ENCODE measurements at places on chromosomes 5 and 9.
A peak's percentile ranks its signal among the peaks of the same experiment; 100 is the strongest.

DNA sequence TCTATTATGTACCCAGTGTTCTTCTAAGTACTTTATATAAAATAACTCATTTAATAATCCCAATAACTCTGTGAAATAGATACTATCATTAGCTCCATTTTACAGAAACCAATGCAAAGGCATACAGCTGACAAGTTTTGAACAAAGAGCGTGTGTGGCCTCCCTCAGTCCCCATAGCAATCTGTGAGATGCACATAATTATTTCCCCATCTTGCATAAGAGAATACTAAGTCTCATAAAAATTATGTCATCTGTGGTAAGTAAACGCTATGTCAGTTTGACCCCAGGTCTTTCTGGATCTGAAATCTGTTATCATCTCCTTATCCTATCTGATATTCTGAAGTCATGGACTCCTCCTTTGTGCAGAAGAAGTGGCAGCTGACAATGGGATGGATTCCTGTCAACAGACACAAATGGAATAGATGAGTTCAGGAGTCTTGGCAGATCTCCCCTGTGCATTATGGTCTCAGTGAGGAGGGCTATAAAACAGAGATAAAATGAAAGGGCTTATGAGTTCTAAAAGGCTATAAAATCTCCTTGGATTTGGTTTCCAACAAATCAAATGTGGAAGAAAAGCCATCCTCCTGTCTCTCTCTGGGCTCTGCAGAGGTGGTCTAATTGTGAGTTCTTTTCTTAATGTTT is 162.5 kb upstream of the TLE4 start:
- DNase-seq, result no peak

DNA sequence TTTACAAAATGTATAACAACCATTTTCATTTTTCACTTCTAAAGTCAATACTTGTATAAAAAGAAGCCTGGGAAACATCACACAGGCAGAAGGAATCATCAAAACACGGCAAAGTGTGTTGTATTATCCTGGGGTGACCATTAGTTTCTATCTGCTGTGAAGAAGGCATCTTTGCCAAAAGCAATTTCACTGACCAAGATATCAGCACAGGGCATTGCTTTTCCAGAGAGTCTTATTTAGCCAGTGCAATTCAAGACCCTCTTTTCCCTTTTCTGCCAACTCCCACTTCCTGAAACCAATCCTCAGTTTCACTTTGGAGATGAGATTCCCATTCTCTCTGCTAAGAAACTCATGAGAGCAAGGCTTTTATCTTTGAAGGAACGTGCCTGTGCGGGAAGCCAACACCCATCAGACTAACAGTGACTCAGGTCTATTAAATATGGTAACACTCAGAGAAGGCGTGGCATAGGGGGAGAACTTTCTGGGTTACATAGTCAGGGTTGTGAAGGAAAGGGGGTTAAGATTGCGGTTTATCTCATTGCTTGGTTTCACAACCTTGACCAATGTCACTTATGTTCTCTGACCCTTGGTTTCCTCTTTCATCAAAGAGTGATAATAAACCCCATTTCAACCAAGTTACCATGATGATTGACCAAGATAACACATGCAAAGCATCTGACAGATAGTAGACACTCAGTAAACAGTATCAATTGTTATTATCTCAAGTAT is 666.9 kb upstream of the KLF4 start:
- DNase-seq, result peak; percentile 85

GRCh38 chr5:85814596-85814995 is 803.1 kb upstream of the COX7C start:
- no peak for DNase-seq

GRCh38 chr5:41112486-41113455 is 41.6 kb upstream of the MROH2B start:
- DNase-seq, result no peak

DNA sequence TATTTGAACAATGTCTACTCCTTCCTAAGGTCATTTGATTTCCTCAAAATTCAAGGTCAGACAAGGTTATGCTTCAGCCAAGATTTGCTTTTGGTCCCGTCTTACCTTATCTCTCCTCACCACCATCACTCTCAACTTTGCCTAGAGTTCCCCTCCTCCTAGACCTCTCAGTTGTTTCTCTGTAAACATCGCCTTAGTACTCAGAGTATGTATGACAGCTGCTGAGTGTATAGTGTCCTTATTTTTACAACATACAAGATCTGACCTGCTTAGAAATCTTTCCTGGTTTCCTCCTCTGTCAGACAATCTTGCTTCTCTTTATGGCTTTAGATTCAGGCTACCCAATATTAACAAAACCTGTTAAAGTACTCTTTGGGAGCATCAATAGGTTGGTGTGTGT is 50.0 kb upstream of the C6 start:
- DNase-seq, result no peak

DNA sequence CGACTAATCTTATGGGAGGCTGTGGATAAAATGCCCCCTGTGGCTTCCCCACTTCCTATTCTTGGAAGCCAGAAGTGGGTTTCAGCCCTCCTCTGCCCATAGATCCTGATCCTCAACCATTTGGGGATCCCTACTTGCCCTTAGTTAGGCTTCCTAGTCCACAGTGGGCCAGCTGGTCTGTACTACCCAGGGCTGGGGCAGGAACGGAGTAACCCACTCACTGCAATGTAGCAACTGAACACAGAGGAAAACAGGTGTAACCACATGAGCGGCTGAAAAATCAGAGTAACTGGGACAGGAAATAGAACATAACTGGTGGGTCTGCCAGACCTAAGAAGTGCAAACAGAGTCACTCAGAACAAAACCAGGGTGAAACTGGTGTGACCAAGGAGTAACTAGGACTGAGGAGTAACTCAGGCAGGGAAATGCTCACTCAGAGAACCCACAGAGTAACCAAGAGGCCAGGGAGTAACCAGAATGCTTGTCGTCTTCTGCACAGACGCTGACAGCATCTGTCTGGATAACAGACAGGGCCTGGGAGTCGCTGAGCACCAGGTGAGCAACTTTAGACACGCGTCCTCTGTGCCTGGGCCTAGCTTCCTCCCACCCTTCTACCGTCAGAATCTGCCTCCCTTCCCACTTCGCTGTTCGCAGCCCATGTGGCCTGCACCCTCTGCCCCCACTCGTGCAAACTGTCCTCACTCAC is 1.0 kb downstream of the AQP3 start:
- peak; percentile 42 for DNase-seq

GRCh38 chr5:58929726-58930125 is 346.9 kb downstream of the RAB3C start:
- no peak for DNase-seq

DNA sequence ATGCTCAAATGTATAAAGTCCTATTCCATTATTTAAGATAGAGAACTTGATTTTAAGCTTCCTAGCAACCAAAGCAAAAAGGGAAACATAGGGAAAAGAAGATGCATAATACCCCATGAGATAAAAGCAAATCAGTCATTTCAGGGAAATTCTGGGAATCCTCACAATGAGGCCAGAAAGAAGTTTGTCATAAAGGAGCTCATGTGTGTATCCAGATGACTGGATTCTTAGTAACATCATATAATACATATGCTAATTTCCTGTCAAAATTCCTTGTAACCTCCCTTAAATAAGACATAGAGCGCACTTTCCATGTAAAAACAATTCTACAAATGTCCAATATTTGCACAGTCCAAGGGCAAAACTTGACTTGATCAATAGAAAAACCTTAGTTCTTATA is 411.0 kb upstream of the WWC1 start:
- DNase-seq, result no peak

DNA sequence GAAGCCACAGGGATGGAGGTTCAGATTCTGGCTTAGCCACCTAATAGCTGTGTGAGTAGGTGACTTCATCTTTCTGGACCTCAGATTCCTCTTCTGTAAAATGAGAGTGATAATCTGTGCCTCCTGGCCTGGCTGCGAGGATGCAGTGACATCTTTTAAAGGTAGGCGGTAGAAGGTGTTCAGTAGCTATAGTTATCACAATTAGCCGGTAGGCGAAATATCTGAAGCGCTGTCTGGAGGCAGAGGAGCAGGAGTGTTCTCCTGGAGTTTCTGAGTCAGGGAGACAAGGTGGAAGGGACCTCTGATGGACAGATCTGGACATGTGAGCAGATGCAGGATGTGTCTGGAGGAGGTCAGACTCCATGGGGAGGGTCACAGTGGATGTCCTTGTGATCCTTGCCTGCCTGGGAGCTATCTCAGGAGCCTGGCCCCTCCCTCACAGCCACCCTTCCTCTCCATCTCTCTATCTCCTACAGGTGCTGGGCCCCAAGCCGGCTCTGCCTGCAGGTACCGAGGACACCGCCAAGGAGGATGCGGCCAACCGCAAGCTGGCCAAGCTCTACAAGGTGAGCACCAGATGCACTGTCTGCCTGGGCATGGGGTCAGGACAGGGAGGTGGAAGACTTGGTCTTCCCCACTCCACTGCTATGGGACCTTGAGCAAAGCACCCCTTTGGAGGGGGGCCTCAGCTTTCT is 45.6 kb downstream of the GSN start:
- DNase-seq, result no peak

GRCh38 chr5:93596676-93597490 is 13.9 kb downstream of the NR2F1 start:
- peak; percentile 52 for DNase-seq

- no peak for DNase-seq
Observed at GRCh38 chr9:12748954-12749353, 25.9 kb upstream of the LURAP1L start.

- DNase-seq, result no peak
Observed at GRCh38 chr9:117815315-117815714, 111.1 kb downstream of the TLR4 start.

GRCh38 chr5:143624465-143624864 is 187.5 kb upstream of the HMHB1 start:
- no peak for DNase-seq

GRCh38 chr9:22446589-22446949 is at the start of gene DMRTA1:
Gene DMRTA1, plus strand, starts transcription at chr9:22446824. Its CDS starts 242 bp downstream, at chr9:22447066.
- DNase-seq, result peak; percentile 63

DNA sequence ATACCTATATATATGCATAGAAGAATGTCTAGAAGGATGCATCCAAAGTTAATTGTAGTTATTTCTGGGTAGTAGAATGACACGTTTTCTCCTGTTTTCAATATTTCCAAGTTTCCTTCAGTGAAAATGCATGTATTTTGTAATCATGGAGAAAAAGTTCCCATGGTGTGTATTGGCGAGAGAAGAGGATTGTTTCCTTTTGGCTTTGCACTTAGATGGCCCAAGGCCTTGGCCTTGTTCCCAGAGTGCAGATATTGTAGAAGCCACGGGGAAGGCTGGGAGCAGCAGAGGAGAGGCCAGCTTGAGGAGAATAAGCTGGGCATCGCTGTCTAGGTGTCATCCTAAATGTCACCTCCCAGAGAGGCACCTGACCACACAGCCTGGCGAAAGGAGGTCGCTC is 44.0 kb downstream of the IRF1 start:
- DNase-seq, result no peak

- DNase-seq, result peak; percentile 94
Observed at GRCh38 chr5:36870399-36871040, 6.0 kb upstream of the NIPBL start.

- DNase-seq, result no peak
Observed at GRCh38 chr5:39409033-39409432, 15.7 kb downstream of the DAB2 start.

- DNase-seq, result no peak
Observed at GRCh38 chr5:77863181-77863580, 87.0 kb upstream of the TBCA start.

DNA sequence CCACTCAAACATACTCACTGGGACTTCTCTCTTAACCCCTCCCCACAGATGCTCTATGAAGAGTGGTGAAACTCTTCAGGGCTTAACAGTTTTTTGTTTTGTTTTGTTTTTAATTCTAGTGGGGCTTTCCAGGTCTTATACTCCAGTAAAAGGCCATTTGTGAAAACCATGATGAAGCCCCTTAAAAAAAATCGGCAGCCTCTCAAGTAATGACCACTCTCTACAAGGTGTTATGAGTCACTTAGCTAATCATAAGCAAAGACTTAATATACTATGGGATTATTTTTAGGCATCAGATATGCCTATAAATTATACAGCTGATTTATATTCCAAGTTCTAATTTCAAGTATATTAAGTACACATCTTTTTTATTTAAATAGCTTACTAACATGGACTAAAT is 607.9 kb downstream of the RAB3C start:
- no peak for DNase-seq

DNA sequence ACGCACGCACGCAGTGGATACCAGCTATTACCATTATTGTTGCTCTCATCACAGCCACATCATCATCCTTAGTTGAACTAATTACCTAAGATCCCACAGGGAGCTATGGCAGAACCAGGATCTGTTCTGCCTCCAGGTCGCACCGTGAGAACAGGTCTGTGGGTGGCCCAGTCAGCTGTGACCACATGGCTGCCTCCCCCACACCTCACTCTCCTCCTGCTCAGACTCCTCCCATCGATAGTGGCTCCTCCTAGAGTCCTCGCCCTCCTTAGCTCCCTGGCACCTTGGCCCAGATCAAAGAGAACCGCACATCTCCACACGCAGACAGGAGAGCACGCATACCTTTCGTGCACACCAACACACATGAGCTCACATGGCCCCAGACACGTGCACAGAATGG is 32.4 kb upstream of the RPL26L1 start:
- DNase-seq, result no peak

- peak; percentile 69 for DNase-seq
Observed at GRCh38 chr5:36073595-36074216, 7.0 kb upstream of the UGT3A2 start.

GRCh38 chr9:34282096-34282495 is 47.0 kb downstream of the KIF24 start:
- DNase-seq, result no peak

- no peak for DNase-seq
Observed at GRCh38 chr5:1420211-1421195, 24.7 kb downstream of the SLC6A3 start.

DNA sequence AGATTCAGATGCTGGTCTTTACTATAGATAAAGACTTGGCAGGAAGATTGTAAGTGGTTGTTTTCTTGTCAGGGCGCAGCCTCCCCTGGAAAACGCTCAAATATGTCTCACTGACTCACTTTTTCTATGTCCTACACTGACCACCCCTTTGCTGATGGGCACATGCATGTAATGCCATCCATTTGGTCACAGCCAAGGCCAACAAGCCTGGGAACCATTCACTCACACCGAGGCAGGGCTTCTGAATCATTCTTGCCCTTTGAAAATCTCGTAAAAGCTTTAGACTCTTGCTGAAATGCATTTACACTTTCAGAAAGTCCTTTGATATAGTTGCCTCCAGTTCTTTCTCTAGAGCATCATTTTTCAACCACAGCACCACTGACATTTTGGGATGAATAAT is 249.4 kb downstream of the ACTL7B start:
- no peak for DNase-seq
